KBM-7 (cell line): ENCODE measurements at places on chromosomes 3 and 15.

GRCh38 chr3:10299175-10299574 is 6.4 kb upstream of the GHRL start:
- no peak for DNase-seq

DNA sequence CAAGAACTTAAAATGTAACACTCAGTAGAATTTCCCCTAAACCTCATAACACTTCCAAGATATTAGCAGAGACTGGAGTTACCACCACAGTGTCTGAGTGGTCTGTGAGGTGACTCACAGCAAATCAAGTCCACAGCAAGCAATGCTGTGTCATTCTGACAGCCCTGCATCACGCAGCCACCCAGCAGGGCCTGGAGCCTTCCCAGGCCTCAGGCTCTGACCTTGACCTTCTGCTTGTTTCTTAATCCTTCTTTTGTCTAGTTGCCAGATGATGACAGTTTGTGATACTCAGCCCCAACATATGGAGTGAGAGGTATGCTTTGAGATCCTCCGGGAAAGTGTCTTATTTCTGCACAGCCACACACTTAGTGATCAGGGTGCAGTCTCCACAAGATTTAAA is 82.5 kb downstream of the TOP2B start:
- no peak for DNase-seq

- no peak for DNase-seq
Observed at GRCh38 chr15:57133127-57133968, 214.9 kb downstream of the TCF12 start.

DNA sequence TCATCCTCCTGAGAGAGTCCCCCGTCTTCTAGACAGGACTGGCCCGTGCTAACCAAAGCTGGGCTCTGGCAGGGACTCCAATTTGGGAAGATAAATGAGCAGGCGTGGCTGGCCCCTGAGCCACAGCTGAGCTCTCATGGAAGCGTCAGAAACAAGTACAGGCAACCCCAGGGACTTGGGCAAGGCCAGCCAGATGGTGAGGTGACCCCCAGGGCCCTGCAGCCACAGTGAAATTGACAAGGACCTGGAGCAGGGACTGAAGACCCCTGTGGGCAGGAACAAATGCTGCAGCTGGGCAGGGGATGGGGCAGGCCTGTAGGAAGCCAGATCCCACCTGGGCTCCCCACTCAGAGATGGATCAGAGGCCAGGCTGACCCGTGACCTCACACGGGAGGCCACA is 32.8 kb upstream of the CGNL1 start:
- no peak for DNase-seq

- DNase-seq = no peak
Observed at GRCh38 chr3:66889750-66890494, 108.2 kb upstream of the KBTBD8 start.

DNA sequence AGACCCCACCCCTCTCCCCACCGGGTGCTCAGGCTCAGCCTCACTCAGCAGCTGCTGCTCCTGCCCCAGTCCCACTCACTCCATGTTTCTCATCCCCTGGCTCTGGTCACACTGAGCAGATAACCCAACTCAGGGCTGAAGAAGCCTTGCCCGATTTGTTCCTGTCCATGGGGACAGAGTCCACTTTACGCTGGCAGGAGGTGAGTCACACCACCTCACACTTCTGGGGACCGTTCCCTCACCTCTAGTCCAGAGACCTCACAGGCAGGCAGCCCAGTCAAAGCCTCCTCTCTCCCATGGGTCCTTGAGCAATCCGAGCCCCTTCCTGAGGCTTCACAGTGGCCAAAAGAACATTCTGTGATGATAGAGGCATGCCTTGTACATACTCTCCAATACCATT is 1.4 kb downstream of the CIDEC start:
- DNase-seq = no peak

- no peak for DNase-seq
Observed at GRCh38 chr3:152626226-152626625, 208.7 kb upstream of the P2RY1 start.

DNA sequence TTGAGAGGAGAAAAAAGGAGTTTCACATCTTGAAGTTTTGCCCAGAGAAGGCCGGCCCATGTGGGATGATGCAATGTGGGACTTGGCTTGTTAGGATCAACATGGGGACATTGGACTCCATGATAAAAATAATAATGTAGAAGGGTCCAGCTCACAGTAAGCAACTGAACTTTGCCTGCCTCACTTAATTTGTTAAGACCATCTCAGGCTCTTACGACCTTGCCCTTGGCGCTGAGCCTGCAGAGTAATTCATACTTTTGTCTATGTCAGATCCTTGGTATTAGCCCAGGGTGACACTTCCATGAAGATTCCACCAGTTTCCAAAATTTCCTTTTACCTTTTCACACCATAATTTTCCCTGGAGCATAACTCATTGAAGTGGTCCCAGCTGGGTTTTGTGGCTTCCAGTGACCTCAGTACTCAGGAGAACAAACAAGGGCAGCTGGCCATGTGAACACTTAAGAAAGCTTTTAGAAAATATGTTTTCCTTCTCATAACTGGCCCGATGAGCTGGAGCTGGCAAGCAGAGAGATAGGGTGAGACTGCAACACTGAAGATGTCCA is 315.4 kb upstream of the RASGRP1 start:
- no peak for DNase-seq

DNA sequence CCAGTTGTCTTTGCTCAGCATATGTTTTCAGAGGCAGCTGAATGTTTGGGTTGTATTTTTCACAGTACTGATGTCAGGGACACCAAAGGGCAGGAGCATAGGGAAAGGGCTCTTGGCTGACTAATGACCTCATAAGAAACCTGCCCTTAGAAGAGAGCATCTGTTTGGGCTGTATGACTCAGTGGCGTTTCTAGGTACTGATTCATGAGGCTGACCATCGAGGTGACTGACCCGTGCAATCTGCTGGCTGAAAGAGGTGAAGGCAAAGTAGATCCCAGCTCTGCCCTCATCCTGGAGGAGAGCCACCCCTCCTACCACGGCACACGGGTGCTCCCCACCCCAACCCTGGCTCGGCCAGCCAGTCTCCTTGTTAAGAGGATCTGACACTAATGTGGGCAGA is 8.3 kb downstream of the LMCD1 start:
- DNase-seq = no peak

- DNase-seq = no peak
Observed at GRCh38 chr15:57183614-57184344, 192.5 kb upstream of the CGNL1 start.
